Panc1 (cell line): ENCODE measurements at places on chromosomes 6 and 20.

DNA sequence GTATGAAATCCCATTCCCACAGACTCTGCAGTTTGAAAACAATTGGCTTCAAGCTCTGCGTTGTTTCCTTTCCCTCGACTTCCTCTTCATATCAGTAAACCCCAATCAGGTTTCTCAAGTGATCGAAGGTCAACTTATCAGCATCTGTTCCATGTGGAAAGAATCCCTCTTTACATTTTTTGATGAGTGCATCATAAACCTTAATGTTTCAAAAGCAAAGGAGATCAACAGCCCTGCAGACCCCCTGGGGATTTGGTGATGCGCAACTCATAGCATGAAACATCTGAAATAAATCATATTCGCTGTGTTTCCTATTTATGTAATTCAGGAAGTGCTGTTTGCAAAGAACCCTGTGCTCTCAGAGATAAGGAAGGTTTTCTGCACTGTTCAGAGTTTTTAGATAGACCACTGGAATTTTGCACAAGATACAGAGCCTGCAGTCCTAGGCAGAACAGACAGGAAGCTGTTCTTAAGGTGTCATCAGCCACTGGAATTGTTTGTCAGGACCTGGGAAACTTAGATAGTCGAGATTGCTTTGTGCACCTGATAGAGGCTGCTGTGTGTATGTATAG, 216.0 kb downstream of the HIVEP2 start:
- no peak for DNase-seq

- DNase-seq = no peak
Observed at GRCh38 chr6:92510137-92510536, 909.2 kb downstream of the EPHA7 start.

DNA sequence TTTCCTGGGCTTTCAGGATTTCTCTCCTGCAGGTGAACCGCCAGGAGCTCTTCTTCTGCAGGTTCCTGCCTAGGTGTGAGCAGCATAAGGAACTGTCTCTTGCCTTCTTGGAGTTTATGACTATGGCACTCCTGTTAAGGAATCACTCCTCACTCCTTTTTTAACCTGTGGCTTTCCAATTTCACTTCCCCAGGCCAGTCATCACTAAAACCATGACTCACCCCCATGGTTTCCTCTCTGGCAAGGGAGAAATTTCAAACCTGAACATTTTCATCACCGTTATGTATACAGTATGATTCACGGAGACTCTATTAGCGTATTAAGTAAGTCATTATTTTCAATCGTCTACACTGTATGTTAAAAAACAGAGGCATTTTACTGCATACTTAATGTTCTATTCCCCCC, 78.2 kb upstream of the ARID1B start:
- DNase-seq = no peak

GRCh38 chr6:6579281-6579680, 9.2 kb upstream of the LY86 start:
- DNase-seq = no peak
